ENCODE measurements at places on chromosomes 2 and 18.

DNA sequence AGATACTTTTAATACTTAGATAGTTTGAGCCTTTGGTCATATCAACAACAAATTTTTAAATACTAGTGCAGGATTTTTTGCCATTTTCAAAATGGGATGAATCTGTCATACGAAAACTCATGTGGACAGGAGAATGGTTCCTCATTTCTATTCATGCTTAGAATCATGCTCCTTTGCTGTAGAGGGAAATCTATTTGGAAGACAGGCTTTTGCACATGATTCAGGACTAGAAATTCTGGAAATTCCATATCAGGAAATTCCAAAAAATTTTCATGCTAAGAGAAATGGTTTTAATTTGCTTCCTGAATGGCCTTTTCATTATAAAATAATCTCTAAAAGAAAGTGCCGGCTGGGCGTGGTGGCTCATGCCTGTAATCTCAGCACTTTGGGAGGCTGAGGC, 39.3 kb downstream of the MOGAT1 start:
- no peak for DNase-seq

- no peak for DNase-seq
These were observed 48.6 kb downstream of the SMAD2 start for GRCh38 chr18:47881752-47882455.

- DNase-seq, result no peak
These were observed 1443.9 kb downstream of the SUCLG1 start for GRCh38 chr2:83015035-83015715.

GRCh38 chr2:172993139-172993538, 82.5 kb upstream of the MAP3K20 start:
- no peak for DNase-seq

DNA sequence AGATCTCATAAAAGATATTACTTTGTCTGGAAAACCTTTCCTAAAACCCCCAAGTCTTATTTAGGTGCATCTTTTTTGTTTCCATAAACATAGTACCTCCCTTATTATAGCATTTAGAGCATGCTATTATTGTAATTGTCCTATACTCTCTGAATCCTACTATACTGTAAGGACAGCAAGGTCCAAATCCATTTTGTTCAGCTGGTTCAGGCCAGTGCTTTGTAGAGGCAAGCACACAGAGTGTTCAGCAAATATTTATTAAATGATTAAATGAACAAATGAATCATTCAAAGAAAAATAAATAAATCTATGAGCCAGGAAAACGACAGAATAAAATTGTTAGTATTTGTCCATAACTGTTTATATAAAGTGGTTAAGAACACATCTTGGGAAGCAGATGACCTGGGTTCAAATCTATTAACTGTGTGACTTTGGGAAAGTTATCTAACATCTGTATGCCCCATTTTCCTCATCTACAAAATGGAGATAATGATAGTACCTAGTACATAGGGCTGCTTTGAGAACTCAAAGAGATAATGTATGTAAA, 86.0 kb downstream of the COL3A1 start:
- DNase-seq, result no peak

GRCh38 chr2:138028538-138028937, 64.3 kb downstream of the HNMT start:
- DNase-seq, result no peak

DNA sequence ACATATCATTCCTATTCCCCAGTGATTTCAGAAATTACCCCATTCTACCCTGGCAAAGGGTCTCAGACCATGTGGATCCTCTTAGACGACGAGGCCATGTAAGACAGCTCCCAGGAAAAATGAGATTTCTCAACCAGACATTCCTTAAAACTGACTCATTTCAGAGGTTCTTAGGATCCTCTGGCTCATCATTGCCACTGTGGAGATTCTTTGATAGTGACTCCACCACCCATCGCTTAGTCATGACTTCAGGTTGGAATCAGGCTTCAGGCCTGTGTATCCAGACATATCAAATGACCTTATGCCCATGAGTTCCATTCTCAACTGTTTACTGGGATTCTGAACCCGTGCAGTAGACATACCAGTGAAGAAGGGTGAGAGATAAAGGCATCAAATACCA, 245.6 kb upstream of the TCF4 start:
- DNase-seq, result no peak

DNA sequence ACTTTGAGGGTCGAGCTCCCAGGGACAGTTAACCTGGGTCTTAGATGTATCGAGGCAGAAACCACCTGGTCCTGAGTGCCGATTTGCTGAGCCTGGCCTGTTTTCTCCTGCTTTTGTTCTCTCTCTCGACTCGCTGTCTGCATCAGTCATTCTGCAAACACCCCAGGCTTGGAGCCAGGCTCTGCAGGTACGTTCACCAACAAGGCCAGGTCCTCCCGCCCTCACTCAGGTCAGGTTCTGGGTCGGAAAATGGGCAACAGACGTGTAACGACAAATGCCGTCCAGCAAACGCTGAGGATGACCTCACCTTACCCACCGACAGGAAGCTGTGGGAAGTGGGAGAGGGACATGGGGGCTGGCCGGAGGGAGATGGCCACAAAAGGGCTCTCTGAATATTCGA, 57.7 kb upstream of the PXDN start:
- DNase-seq, result no peak

- DNase-seq, result no peak
These were observed 483 bp upstream of the FHL2 start for GRCh38 chr2:105399207-105399861.

DNA sequence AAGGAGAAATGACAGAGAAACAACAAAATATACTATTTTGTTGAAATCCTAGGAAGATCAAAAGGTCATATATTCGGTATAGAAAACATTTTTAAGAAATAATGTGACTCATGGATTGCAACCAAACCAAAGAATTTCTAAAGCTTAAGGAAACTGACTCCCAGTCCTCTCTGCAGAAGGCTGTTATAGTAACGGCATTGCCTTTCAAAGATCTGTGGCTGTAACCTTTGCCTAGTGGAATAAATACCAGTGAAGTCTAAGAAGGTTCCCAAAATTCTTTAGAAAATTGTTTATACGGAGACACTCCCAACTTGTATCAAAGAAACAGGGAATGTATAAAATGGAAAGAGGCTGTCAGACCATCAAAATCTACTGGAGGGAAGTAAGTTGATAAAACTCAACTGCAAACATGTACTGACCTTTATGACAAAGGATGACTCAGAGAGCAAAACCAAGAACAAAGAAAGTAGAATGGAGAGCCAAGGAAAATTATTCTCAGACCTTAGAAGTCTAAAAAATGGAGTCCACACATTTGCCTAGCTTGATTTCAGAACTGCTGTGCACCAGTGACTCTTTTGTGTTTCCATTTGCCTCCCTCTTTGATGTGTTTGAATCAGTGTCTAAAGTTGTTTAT, 48.6 kb upstream of the FSIP2 start:
- DNase-seq, result no peak

GRCh38 chr2:237818066-237818473, 19.5 kb downstream of the RBM44 start:
- DNase-seq, result no peak

DNA sequence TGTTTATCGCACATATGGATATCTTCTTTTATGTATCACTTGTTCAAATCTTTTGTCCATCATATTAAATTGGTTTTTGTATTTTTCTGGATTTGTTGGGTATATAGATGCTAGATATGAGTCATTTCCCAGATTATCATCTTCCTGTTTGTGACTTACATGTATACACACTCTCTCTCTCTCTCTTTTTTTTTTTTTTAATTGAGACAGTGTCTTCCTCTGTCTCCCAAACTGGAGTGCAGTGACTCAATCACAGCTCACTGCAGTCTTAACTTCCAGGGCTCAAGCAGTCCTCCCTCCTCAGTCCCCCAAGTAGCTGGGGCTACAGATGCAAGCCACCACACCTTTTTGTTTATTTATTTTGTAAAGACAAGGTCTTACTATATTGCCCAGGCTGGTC, 43.8 kb downstream of the XIRP2 start:
- DNase-seq, result no peak

DNA sequence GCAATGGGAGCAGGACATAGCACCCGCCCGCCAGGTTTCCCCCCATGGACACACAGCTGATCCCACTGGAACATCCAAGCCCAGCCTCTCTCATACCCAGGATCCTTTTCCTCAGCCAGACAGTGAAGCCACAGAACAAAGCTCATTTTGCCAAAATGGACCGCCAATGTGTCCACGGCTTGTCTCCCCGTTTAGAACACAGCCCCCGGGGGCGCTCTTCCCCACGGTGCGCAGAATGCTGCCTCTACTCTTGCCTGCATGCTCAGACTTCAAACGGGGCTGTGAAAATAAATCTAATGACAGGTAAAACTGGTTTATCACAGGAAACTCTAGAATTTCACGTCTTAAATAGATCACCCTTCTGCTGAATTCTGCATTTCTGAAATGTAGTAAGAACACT, 548.5 kb upstream of the ID2 start:
- no peak for DNase-seq

GRCh38 chr2:201929281-201930026, 104.2 kb upstream of the FZD7 start:
- no peak for DNase-seq

DNA sequence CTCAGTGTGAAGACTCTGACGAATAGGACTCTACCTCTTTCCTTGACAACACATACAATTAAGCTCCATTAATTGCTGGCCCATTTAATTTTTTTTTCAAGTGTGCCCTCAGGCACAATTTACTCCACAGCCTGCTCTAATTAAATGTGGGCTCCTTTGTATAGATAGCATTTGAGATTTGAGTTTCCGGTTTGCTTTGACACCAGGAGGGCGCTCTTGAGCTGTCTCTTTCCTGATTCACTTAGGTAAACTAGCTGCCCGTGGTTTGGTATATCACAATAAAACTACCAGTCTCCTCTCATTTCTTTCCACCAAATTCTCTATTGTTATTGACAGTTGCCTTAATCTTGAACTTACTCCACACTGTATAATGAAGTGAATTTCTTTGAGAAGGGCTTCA, 666.0 kb downstream of the DSC3 start:
- DNase-seq, result no peak

DNA sequence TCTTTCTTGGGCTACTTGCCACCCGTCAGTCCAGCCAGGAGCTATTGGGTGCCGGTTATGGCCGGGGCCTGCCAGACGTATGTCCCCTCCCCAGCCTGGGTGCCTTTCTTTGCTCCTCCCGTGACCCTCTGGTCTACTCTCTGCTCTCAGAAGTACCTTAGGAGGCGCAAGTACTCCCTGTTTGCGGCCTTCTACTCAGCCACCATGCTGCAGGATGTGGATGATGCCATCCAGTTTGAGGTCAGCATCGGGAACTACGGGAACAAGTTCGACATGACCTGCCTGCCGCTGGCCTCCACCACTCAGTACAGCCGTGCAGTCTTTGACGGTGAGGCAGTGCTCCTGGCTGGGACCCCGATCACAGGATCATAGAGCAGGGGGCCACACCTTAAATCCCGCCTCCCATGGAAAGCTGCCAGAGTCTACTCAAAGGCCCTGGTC, 99.5 kb downstream of the DYSF start:
- DNase-seq, result no peak
